Activated T-cell treated with anti-CD3 and anti-CD28 coated beads for 48 hours (primary cell): ENCODE measurements at places on chromosomes 3 and 15.

DNA sequence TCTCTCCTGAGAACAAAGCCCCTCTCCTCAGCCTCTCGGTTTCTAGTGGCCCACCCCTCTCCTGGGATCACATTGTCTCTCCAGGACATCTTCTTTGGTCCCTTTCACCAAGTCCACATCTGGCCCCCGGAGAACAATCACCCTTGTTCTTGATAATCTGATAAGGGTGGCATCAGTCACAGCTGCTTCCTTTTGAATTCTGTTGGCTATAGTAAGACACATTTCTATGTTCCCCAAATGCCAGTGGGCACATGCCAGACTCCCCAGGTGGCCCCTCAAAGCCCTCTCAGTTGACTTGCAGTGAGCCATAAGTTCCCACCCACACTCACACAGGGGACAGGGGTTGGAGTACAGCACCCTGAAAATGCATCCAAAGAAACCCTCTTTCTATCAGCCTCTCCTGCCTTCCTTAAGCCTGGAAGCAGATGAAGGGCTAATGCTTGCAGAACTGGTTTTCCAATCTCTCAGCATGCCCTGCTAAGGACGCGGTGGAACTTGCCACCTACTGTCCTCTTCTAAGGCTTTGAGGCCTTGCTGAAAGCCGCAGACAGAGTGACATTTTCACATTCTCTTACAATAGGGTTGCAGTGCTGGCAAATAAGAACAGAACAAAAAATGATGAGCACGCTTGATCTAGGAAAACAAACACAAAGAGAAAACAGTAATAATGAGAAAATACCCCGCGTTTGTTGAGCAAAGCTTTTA lies 101.3 kb upstream of the SLCO3A1 start:
- DNase-seq = no peak

DNA sequence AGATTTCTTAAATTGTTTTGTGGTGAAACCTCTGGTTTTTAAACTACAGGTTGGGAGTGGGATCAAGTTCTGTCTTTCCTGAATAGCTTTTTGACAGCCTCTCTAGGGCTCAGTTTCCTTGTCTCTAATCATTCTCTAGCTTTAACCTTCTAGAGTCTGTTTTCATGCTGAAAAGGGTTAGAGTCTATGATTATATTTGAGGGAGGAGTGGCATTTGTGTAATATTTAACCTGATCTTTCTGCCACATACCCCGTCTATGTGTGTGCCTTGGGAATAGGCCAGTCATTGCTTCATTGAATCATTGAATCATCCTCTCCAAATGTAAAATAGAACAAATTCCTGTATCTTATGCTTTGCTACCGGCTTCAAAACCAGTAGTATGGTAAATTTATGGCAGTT lies 204.9 kb downstream of the KLHL25 start:
- DNase-seq = no peak

- no peak for DNase-seq
Observed at GRCh38 chr15:60572541-60573421, 93.8 kb upstream of the ICE2 start.

- no peak for DNase-seq
Observed at GRCh38 chr3:172069478-172069877, 30.1 kb downstream of the FNDC3B start.

GRCh38 chr15:61173899-61174689 lies 55.0 kb downstream of the RORA start:
- DNase-seq = no peak

DNA sequence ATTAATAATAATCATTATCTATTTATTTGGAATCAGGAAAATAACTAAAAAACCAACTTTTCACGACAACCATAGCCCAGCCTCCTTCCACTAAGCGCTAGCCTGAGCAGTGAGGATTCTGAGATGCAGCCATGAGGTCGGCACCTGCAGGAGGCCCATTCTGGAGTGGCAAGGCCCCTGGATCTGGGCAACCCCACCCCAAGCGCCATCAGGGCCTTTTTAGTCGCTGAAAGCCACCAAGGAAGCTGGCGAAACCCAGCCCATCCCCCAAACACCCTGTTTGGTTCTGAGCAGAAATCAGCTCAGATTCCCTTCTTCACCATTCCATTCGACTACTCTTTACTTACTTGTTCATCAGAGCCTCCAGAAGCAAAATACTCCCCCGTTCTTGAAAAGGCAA lies 29.5 kb downstream of the POC1A start:
- no peak for DNase-seq

DNA sequence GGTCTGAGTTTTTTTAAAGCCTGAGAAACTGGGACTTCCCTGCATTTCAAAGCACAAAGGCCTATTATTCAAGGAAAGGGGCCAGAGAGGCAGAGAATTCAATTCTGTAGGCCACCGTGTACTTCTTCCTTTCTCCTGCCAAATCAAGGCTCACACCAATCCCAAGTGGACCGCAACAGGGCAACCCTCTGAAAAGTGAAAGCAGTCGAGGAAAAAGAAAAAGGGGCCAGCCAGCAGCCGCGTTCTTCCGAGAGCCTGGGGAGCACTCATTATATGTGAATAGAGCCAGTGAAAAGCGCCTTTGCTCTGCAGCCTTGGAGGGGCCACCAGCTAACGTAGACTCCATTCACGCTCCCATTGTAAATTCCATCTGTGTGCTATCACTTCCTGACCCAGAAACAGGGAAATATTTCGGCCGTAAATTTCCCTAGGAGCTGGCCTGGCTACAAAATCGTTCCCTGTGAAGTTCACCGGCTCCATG lies 45.9 kb upstream of the THUMPD3 start:
- DNase-seq = no peak

DNA sequence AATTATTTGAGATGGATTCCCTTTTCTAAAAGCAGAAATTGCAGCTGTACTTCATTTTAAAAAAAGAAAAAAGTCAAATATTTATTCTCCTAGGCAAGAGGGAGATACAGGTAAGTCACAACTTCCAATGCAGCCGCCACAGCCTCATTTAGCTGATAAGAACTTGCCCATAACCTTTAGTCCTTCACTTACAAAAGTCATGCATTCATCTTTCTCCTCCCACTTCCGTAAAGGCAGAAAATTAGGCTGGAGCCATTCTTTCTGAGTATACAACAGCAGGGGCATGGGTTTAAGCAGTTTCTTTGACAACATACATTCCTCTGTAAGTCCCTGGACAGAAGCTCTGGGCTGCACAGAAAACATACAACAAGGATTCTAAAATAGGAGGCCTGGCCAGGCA lies 4.3 kb downstream of the SUCLG2 start:
- DNase-seq = no peak

- DNase-seq = no peak
Observed at GRCh38 chr3:180631317-180631716, 29.4 kb downstream of the TTC14 start.

DNA sequence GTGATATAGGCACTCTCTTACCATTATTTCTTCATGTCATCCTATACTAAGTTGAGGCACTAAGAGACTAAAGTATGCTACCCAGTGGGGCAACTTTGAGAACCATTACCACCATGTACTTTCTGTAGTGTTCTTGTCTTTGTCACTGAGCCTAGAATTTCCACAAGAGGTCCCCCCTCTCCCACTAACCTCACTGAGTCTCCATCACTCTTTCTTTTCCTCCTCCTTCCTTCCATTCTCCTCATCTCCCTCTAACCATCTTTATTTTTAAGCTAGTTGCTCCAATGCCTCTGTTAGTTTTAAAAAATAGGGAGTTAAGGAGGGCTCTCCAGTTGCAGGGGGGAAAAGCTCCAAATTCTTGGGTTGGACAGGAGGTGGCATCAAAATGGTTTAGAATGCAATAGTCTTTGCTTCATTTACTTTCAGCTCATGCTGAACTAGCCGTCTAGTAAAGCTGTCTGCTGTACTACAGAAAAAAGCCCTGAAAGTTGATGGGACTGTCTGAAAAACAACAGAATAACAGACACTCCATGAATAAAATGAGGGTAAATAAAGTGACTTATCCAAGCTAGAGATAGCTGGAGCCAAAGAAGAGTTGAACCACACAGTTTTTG lies 85.1 kb upstream of the MYRIP start:
- DNase-seq = no peak

GRCh38 chr3:11844891-11845290 lies 1.8 kb downstream of the TAMM41 start:
- DNase-seq = no peak

- no peak for DNase-seq
Observed at GRCh38 chr15:37480482-37480881, 380.1 kb upstream of the MEIS2 start.

GRCh38 chr3:10883478-10884234 lies 67.6 kb downstream of the SLC6A11 start:
- DNase-seq = no peak

GRCh38 chr3:102415553-102415952 lies 19.3 kb upstream of the ZPLD1 start:
- no peak for DNase-seq

- no peak for DNase-seq
Observed at GRCh38 chr15:29589416-29589815, 232.9 kb downstream of the TJP1 start.

GRCh38 chr3:152058856-152059255 lies 185.4 kb downstream of the SUCNR1 start:
- DNase-seq = no peak

DNA sequence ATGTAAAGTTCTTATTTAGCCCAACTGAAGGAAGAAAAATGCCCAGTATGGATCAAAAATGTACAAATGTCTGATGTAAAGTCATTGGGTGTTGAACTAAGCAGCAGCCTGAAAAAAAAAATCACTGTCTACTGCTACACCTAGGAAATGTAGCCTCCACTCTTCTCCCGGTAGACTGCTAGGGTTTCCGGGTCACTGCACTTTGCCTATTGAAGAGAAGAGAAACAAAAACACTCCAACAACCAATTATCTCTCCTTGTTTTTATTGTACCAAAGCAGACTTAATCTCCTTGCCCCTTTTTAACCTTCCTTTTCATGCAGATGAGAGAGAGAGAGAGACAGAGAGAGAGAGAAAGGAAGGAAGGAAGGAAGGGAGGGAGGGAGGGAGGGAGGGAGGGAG lies 140.2 kb upstream of the SETMAR start:
- DNase-seq = no peak

GRCh38 chr3:44439499-44440295 lies 37.8 kb downstream of the ZNF445 start:
- DNase-seq = peak; percentile 63

DNA sequence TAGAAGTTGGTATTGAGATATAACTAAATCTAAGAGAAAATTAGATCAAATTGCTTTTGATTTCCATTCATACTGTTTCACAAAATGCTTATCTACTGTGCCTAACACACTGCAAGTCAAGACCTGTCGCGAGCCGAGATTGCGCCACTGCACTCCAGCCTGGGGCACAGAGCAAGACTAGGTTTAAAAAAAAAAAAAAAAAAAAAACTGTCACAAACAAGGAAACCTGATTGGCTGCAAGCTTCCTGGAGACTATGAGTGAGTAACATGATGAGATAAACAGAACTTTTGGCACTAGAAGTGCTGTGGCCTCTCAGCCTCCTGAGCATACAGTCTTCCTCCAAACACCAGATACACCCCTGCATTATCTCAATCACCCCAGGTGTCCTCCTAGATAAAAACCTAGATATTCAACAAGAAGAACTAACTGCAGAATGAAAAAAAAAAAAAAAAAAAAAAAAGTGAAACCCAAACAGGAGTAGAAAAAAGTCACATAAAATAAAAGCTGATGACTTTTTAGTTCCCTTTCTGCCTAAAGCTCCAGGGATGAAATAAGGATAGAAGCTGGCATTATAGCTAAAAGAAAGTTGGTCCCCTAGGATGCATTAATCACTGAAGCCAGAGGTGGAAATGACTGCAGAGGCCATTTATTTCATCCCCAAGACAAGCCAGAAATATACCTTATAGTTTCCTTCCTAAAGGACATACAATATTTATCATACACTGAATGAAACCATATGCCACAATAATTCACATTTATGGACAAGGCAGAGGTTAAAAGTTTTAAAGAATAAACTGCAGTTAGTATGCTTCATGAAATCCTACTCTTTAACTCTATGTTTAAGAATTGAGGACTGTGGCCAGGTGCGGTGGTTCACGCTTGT lies 82.4 kb downstream of the P3H2 start:
- no peak for DNase-seq

DNA sequence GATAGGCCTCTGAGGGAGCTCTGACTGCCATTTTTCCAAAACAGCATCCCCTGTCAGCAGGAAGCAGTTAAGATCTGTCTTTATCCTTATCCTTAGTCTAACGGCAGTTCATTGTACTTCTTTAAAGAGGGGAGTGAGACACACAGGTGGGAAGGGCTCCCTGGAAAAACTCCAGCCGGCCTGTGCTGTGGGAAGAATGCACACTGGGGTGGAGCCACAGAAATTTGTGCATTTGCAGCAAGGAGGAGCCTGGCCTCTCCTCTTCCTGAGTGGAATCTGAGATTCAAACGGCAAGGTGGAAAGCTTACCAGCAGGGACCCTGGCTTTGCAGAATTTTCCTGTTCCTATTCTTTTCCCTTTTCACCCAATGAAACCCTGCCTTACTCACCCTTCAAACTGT lies 1209.4 kb downstream of the ROBO2 start:
- DNase-seq = no peak
